Suppressor macrophage treated with lipopolysaccharide for 1 hour (primary cell): ENCODE measurements at places on chromosomes 11 and 22.

DNA sequence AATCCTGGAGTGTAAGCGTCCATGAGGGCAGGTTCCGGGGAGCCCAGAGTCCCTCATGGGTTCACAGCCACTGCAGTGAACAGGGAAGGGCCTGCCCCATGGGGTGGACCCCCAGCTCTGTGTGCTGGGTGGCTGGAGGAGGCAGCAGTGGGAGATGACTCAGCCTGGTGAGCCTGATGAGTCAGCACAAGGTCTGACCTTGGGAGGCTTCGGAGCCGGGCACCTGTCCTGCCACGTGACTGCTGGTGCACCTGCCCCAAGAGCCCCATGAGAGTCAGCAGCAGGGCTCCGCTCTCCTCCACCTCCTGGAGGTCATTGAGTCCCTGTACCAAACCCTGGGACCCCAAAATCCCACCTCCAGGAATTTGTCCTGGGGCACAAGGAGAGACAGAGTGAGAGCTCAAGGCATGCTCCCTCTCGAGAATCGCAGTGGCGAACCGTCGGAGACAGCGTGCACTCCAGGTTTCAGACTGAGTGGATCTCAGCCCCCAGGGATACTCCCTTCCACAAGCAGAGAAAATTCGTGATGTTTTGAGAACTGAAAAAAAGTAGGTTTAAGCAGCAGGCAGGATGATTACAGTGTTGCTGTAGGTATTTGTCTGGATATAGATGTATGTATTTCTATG lies 1221.7 kb downstream of the BRD1 start:
- DNase-seq: no peak

GRCh38 chr11:24779791-24780190 lies 282.9 kb downstream of the LUZP2 start:
- no peak for DNase-seq

DNA sequence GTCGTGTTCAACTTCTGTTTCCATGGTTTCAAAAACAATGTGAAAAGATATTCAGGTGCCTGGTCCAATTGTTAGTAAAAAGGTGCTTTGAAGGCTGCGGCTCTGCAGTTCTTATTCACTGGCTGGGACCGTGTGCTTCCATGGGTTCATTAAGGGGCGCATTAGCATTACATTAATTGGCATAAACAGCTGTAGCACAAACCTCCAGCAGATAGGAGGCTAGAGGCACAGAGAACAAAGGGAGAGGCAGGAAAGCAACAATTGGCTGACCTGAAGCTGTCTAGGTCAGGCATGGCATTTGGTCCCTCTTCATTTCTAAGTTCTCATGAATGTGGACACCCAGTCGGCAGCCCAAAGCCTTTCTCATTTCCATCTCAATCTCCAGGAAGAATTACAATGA lies 16.6 kb downstream of the PAK1 start:
- no peak for DNase-seq

DNA sequence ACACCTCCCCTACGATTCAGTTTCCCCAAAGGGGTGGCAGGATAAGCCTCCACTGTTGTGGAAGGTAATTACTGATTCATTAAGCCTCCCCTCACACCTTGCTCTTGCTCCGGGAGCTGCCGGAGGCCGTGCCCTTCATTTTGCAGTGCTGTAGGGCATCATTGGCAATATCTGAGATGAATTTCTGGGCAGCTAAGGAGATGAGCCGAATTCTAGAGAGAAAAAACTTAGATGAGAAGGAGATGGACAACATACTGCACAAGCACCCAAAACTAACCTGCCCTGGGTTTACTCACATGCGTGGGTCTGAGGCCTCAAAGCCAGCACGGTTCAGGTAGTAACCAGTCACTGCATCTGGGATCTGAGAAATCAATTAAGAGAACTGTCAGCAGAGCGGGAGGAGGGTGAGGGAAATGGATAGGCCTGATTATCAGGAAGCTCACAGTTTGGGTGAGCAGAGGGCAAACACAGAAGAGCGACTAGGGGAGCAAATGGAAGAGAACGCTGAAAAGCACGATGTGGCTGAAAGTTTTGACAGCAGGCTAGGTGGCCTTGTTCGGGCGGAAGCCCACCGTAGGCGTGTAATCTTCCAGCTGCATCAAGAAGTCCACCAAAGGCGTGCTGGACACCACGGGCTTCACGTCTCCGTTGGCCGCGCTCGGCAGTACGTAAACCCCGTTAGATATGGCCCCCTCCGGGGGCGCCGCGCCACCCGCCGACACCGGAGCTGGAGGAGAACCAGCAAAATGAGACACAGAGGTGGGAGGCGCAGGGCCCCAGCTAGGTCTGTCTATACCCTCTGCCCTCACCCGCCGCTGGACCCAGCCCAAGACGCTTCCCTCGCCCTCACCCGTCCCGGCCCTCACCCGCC lies 689 bp downstream of the TAF10 start:
- peak; percentile 19 for DNase-seq

- DNase-seq: no peak
These were observed 12.4 kb upstream of the TRMU start for GRCh38 chr22:46323162-46323561.

DNA sequence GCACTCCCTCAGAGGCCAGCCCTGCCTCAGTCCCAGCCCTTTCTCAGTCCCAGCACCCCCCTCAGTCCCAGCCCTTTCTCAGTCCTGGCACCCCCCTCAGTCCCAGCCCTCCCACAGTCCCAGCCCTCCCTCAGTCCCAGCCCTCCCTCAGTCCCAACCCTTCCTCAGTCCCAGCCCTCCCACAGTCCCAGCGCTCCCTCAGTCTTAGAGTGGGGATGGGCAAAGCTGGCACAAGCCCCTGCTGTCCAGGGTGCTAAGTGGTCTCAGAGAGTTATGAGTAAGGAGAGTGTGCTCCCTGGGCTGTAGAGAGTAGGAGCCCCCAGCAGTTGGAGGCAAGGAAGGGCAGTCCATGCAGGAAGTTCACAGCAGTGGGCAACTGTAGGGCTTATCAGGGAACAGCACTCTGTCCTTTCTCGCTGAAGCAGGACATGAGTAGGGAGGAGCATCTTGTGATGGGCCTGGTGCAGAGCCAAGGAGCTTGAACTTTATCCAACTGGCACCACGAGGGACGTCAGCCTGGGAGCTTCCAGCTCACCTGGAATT lies 51.4 kb upstream of the CRYBB3 start:
- DNase-seq: no peak

- no peak for DNase-seq
These were observed 26.4 kb upstream of the TCF20 start for GRCh38 chr22:42296883-42297282.

GRCh38 chr11:78954696-78955095 lies 380.0 kb upstream of the NARS2 start:
- no peak for DNase-seq

DNA sequence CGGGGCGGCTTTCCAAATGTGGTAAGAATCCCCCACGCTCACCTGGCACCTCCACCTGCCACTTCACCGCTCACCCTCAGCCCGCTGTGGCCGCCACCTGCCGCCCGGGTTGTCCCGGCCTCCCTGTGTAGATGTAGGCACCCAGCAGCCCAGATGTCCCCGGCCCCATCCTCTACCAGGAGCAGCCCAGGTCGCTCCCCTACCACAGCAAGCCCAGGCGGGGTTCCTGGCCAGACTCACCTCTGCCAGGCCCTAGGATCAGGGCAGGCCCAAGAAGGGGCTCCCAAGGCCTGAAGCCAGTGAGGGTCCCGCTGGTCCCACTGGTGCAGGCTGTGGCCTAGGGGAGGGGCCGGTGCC lies 27.4 kb downstream of the MOB2 start:
- DNase-seq: no peak

DNA sequence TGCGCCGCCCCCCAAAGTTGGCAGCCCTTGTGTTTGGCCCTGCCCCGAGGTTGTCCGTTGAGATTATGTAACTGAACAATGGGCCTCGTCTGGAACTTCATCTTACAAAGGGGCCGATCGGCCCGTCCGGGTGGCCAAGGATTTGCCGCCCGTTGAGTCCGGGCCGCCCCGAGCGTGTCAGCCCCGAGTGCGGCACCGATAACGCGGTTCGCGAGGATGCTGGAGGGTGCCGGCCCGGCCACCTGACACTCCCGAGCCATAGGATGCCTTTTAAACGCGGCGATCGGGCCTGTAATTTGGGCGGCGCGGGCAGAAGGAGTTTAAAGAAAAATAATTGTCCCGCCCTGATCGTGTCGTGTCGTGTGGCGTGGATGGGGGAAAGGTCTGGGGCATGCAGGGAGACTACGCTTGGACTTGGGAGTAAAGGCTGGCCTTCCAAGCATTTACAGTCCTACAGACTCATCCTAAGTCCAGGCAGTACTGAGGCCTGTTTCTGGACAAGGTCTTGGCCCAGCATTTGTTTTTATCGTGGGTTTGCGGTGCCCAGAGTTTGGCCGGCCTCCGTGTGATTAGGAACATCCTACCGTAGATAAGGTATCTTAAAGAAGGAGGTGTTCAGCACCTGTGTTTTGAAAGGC lies 1.3 kb downstream of the WEE1 start:
- DNase-seq: peak; percentile 22

- DNase-seq: no peak
These were observed 82.3 kb downstream of the PDE2A start for GRCh38 chr11:72591785-72592502.

- DNase-seq: no peak
These were observed 3.5 kb downstream of the OR51B5 start for GRCh38 chr11:5339771-5340322.

GRCh38 chr11:78291503-78292108 lies 102.9 kb downstream of the USP35 start:
- no peak for DNase-seq

GRCh38 chr11:12125609-12126149 lies 15.3 kb downstream of the MICAL2 start:
- no peak for DNase-seq

- DNase-seq: no peak
These were observed 8.0 kb downstream of the VSTM5 start for GRCh38 chr11:93842461-93842860.

DNA sequence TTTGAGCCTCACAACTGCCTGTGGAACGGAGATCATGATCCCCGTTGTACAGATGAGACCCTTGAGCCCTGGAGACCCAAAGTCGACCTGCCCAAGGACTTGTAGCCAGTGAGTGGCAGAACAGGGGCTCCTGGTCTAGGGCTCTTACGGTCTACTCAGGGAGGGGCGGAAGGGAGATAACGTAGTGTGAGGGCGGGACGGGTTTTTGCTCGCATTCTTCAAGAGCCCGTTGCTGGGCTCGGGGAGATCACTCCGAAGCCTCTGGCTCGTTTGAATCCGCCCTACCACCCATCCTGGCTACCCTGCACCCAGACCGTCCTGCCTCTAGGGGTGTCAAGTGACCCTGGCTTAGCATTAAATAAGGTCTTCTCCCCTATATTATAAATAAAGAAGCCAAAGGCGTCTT lies 639 bp downstream of the CRY2 start:
- DNase-seq: peak; percentile 65

GRCh38 chr11:36274414-36274813 lies 14.8 kb downstream of the COMMD9 start:
- DNase-seq: no peak
